ENCODE measurements at places on chromosomes 5 and 9.
A peak's percentile ranks its signal among the peaks of the same experiment; 100 is the strongest.

DNA sequence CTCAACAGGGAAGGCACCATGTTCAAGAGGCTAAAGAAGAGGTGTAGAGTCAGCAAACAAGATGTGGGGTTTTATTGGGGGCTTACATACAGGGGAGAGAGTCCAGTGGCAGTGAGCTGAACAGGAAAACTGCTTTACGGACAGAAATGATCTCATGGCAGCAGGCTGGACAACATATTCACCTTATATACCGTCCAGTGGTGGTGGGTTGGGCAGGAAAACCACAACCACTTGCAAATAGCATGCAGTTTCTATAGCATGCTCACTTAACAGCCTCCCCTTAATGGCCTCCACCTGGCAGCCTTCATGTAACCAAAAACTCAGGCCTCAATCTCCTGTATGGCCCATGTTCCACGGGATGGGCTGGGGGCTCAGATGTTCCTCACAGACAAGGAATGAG is 5.4 kb downstream of the TNFSF8 start:
- DNase-seq, result no peak

GRCh38 chr5:111384220-111384619 is 128.1 kb downstream of the STARD4 start:
- DNase-seq, result no peak

GRCh38 chr5:59799668-59800346 is 93.7 kb downstream of the PDE4D start:
- DNase-seq, result no peak

DNA sequence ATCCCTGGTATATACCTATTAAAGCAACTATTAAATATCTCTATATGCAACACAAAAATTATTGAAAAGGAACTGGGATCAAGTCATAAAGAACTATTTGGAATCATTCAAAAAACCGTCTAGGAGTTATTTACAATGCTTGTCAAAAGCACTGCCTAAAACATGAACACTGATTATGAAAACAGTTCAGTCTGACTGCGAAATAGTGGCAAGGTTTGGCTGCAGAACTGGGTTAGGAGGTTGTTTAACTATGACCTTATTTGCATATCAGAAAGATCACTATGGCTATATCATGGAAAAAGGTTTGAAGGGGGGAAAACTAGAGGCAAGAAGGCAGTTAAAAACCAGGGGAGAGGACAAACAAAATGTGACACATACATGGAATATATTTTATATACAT is 12.0 kb downstream of the FBXW2 start:
- DNase-seq, result no peak

GRCh38 chr9:127233550-127233949 is 31.0 kb upstream of the GARNL3 start:
- no peak for DNase-seq

GRCh38 chr5:10528056-10528816 is 35.6 kb upstream of the ANKRD33B start:
- DNase-seq, result no peak

- DNase-seq, result no peak
These were observed 30.8 kb downstream of the CNTRL start for GRCh38 chr9:121105531-121105930.

GRCh38 chr5:180093651-180094382 is 22.3 kb upstream of the RNF130 start:
- no peak for DNase-seq

DNA sequence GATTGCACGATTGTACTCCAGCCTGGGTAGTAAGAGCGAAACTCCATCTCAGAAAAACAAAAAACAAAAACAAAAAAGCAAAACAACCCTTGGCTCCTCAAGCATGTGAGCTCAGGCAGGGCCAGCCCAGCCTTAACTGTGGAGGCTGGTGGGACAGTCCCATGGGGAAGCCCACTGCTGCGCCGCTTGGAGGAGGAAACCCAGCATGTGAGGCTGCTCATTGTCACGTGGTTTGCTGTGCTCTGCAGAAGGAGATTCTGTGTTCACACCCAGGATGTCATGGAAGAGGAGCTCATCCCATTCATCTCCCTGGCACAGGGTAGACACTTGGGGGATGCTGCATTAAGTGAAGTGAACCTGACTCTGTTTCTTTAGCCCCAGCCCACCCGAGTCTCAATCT is 4.0 kb downstream of the ZBED3 start:
- DNase-seq, result no peak

DNA sequence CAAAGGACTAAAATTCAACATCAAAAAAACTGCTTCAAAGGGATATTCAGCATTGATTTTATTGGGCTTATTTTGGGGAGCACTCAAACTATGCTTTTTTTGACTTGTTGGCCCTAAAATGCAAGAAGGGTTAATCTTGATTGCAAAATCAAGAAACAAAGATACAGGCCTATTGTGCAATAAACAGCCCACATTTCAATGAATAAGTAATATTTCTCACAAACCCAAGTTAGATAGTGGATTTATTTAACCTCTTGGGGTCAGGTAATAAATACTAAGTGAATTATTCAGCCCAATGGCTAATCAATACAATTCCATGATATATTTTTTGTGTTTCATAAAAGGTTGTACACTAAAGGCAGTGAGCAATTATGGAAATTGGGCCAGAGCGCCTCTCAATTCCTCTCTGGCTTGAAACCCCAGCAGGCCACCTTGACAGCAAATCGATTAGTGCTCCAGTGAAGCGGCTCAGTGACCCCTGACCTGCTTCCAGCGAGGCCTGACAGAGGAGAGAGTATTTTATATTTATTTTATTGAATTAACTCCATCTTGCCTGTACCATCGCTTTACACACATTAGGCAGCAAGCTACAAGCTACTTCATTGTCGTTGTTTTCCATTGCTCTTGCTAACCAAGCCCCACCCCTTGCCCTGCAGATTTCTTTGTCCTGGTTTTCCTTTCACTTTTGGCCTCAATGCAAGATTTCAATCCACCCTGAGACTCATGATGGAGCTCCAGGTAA is 65.5 kb downstream of the EBF1 start:
- no peak for DNase-seq

DNA sequence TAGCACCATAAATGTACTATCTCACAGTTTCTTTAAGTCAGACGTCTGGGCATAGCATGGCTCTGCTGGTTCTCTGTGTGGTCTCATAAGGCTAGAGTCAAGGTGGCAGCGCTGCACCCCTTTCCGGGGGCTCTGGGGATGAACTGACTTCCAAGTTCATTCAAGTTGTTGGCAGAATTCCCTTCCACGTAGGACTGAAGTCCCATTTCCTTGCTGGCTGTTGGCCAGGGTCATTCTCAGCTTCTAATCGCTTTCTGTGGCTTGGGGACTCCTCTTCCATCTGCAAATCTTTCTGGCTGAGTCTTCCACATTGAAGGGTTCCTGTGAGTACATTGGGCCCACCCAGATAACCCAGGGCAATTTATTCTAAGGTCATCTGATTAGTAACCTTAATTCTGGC is 211.0 kb downstream of the AGTPBP1 start:
- no peak for DNase-seq

GRCh38 chr5:43078956-43079355 is 38.8 kb upstream of the ANXA2R start:
- DNase-seq, result no peak

GRCh38 chr5:43152946-43153345 is 32.2 kb downstream of the ZNF131 start:
- no peak for DNase-seq

- DNase-seq, result peak; percentile 64
These were observed 58.6 kb downstream of the IL6ST start for GRCh38 chr5:55936100-55936693.

GRCh38 chr5:134006115-134006514 is 1.3 kb upstream of the VDAC1 start:
- no peak for DNase-seq

GRCh38 chr9:129121483-129121882 is 10.3 kb downstream of the PTPA start:
- no peak for DNase-seq

DNA sequence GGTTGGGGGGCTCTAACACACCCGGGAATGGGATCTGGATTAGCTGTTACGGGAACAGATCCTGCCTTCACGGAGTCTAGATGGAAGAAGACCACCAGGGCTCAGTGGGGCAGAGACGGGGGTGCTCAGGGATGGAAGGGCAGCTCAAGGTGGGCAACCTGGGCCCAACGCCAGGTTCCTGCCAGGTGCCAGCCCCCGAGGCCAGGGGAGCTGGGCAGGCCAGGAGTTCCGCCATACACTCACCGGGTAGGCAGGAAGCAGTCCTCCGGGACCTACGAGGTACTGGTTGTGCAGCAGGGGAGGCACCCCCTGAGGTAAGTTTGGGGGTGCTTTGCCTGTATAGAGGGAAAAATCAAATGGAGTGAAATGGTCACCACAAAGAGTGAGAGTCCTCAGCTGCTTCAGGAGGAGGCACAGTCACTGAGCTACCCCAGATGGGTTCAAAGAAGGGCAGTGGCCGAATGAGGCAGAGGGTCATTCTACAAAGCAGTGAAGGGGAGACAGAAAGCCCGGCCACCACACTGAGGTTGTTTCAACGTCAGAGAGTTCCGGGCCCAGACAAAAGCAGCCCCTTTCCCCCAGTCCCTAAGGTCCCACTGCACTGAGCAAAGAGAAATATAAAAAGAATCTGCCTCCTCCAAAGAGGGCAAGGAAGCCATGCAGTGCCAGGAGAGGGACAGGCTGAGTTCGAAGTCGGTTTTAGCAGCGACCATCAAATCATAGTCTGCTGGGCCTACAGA is 110.0 kb downstream of the UBE2R2 start:
- DNase-seq, result no peak

DNA sequence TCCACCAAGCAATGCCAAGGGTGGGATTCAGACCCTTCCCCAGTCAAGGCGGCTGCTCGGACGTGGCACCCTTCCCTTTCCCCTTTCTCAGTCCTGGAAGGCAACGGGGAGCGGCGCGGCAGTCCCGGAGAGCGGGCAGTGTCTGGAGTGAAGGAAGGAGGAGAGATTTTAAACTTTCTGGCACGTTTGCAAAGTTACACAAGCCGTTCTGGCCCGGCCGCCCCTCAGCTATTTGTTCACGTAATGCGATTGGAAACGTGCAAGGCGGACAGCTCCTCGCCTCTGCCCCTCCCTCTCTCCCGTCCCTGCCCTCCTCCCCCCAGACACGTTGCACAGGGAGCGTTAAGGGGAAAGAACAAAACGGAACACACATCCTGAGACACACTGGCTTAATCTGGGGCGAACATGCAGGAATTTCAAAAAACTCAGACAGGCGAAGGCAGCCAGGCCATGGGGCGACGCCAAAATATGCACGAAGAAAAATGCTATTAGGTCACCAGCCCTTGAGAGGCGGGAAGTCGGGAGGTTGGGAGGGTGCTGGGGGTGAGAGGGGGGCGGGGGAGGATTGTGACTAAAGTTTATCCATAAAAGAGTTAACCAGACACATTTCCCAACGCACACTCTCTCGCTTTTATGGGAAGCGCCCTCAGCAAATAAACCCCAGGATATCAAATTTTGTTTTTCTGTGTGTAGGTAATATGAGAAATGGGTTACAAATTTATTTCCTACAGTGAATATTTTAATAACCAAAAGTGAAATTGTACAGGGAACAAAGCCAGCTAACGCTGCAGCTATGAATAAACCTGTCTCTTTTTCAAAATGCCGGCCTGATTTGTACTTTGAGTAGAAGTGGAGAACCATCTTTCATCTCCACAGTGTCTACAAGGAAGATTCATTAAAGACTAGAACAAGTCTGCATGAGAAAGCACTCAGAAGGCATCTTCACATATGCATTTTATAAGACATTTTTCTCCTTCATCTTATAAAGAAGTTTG is at the start of gene LOX:
Gene LOX, minus strand, starts transcription at position 144 of the 995 bp plus-strand sequence. CDS start 274 bp downstream, outside the sequence.
- DNase-seq, result no peak

All from CD8-positive, alpha-beta memory T cell (primary cell).